ENCODE measurements at places on chromosomes 12 and 14.

DNA sequence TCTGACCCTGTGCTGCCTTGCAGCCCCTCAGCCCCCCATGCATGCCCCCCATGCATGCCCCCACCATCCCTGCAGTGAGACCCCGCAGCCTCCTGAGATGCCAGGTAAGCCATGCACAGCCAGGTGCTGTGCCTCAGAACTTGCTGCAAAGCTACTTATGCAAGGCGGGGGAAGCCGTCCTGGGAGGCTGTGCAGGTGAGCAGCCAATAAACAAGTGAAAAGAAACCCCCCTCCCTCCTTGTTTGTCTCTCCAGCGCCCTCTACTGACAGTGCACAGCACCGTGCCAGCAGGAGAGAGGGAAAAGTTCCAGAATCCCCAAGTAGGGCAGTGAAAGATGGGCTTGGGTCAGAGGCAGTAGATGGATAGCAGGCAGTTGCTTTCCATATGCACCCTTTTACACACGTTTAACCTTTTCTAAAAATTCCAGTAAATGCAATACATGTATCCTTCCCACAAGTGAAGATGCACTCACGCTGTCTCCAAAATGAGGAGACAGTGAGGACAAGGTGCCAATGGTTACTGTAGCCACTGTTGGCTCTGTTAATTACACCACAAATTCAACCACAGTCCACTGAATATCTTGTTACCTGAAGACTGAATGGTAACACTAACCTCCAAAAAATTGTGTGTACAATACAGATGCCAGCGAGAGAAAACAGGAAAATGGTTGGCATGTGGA, 18.0 kb downstream of the TNFAIP2 start:
- no peak for DNase-seq

DNA sequence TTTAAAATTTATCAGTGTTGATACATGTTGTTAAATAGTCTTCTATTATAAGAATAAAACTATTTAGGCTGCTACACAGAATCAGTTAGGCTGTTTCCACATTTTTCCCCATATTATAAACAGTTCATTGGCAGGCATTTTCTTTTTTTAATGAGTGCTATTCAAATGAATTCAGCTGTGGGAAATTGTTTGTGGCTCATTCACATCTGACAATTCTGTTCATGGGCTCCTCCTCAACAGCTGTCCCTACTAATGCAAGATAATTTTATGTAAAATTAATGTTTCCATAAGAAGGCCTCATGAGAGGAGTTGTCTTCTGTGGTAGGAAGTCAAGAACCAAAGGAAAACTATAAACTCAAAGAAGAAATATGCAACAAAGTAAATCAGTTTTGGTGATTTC, 218.0 kb downstream of the PPFIA2 start:
- DNase-seq: no peak

DNA sequence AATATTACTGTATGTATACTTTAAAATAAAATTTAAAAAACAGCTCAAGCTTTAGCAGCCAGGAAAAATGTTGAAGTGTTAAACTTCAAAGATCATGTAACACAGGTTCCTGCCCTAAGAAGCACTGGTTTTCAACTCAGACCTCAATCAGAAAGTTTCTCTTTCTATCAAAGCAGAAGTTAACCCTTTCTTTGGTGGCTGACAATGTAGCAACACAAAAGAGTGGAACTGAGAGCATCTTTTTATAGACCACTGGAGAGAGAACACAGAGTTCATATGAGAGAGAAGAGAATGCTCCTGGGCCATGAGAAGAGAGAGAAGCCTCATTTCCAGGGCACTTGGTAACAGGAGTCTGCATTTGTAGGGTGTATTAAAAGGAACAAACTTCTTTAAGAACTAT, 42.2 kb upstream of the KTN1 start:
- DNase-seq: no peak

DNA sequence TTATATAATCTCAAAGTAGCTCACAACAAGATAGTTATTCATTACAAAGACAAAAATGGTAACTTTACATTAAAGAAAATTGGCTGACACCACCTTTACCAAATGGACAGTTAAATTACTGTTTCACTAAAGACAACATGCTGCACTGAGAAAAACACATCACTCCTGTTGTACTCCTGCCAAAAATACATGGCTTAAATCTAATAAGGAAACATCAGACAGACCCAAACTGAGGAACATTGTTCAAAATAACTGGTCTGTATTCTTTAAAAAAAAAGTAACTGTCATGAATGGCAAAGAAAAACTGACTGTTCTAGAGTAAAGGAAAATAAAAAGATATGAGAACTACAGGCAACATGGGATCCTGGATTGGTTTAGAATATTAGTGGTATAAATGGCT, 151.3 kb upstream of the DCN start:
- DNase-seq: no peak

DNA sequence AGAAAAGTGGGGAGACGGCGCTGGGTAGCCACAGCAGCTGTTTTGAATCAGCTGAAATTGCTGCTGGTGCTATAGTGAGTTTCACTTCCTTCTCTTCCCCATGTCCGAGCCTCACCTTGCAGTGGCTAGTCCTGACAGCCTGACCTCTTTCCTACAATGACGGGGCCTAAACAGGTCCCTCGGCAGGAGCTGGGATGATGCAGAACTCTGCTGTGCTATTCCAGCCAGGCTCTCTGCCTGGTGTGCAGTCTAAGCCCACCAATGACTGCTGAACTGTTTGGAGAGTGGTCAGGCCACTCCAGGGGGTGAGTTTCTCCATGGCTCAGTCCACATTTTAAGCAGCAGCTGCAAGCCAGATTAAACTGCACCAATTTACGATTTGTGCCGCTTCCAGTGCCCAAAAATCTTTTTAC, 207.3 kb downstream of the TTC7B start:
- DNase-seq: no peak

GRCh38 chr12:122004633-122005071, 17.0 kb upstream of the BCL7A start:
- no peak for DNase-seq

DNA sequence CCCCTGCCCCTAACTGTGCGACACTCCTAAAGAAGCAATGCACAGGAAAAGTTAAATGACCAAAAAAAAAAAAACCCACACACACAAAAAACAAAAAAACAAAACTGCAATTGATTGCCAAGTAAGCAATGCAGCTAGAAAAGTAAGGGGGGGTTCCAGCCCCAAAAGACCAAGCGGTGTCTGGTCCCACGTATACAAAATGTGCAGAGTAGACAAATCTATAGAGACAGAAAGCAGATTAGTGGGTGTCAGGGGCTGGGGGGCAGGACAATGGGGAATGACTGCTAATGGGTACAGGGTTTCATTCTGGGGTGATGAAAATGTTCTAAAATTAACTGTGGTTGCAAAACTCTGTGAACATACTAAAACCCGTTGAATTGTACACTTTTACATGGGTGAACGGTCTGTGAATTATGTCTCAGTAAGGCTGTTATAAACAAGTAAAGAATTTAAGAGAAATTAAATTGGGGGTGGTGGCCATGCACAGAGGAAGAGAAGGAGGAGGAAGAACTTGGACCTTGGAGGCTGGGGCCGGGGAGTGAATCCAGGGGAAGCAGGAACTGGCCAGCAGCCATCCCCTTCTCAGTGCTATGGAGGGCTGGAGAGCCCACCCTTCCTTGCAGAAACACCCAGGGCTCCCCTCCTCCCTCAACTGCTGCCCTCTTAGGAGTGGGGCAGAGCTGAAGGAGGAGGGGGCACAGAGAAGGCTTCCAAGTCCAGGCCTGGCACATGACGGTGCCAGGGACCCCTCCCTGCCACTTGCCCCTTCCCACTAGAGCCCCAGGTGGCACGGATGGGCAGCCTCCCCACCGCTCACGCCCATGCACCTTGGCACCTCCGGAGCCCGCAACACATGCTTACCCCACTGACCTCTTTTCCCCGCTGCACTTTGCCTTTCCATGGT, 45.4 kb downstream of the KDM2B start:
- DNase-seq: no peak

DNA sequence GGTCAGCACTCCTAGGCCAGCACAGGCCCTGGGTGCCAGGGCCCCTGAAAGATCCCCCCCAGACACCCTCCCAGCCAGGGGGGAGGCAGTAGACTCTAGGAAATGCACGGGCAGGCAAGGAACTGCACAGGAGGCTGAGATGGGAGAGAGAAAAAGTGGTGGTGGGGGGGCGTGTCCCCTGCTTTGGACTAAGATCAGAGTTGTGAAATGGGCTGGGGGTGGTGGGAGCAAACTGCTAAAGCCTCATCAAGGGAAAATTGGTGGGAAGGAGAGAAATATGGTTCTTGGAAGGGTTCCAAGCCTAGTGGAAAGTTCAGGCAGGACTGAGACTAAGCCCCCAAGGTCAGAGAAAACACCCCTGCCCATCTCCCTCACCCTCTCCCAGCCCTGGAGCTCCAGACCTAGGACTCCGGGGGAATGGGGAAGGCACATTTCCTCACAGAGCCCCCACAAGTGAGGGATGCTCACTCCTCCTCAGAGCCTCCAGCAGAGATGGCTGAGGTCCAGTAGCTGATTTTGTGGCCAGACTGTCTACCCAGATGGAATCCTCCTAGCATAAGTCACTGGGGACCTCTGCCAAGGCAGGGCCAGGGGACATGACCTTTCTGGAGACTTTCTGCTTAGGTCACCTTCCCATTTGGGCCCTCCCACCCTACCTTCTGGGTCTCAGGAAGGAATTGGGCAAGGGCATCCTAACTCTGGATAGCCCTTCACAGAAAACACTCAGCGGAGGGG, 29.8 kb downstream of the FIGNL2 start:
- DNase-seq: no peak

- no peak for DNase-seq
Measured at GRCh38 chr14:101173698-101174521, 270.4 kb upstream of the RTL1 start.

DNA sequence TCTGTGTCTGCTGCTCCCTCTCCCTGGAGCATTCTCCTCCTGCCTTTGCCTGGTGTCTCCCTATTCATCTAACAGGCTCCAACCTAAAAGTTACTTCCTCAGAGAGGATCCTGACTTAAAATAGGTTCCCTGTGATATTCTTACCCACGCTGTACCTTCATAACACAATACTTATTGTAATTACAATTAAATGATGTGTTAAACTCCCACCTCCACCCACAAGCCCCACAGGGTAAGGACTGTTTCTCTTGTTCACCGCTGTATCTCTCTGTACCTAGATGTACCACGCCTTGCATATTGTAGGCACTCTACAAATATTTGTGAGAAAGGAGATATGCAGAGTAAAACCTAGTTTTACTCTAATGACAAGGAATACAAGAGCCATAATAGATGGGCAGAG, 5.0 kb downstream of the HEBP1 start:
- no peak for DNase-seq

DNA sequence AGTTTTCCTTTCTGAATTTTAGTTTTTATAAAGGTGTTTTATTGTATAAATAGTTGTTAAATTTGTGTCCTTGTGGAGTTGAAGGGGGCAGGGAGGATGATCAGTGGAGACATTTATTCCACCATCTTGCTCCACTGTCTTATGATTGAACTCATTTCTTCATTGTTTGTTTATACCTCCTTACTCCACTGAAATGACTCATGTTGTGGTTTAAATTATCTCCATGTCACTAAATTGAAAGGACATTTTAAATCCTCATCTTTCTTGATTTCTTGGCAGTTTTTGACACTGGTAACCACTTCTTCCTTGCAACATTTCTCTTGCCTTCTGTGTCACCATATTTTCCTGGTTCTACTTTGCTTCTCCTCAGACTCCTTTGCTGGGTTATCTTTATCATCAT, 23.6 kb upstream of the FERMT2 start:
- no peak for DNase-seq

Measured in caudate nucleus (tissue), 63 donors.